ENCODE measurements at places on chromosomes 5 and 9.
A peak's percentile ranks its signal among the peaks of the same experiment; 100 is the strongest.

- DNase-seq, result no peak
Observed at GRCh38 chr5:39619168-39619818, 194.5 kb upstream of the DAB2 start.

- DNase-seq, result peak; percentile 80
Observed at GRCh38 chr9:98998441-98999151, 54.9 kb downstream of the COL15A1 start.

- no peak for DNase-seq
Observed at GRCh38 chr5:134969166-134969565, 1.5 kb downstream of the CATSPER3 start.

DNA sequence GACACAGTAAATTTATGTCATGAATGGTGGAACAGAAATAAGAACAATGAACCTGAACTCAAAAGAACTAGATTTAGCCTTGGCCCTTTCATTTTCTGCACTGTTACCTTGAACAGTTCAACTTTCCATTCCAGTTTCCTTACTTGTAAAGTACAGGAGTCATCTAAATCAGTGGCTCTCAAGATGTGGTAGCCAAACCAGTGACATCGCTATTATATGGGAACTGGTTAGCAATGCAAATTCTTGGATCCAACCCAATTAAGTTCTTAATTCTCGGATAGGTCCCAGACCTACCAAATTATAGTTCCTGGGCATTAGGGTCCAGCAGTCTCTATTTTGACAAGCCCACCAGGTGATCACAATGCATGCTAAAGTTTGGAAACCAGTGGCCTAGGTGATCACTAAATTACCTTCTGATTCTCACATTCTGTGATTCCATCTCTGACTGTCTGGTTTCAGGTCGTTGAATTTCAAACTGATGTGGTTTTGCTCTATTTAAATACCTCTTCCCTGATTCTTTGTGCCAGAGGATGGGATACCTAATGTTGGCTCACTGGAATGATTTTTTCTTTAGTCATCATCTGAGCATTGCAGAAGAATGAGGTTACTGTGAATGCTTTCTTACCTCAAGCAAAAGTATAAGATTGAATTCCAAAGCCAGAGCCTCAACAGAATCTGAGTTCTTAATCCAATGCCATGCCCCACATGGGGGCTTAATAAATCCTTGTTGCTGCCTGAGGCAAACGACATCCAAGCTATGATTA, 253.8 kb downstream of the ENC1 start:
- no peak for DNase-seq

DNA sequence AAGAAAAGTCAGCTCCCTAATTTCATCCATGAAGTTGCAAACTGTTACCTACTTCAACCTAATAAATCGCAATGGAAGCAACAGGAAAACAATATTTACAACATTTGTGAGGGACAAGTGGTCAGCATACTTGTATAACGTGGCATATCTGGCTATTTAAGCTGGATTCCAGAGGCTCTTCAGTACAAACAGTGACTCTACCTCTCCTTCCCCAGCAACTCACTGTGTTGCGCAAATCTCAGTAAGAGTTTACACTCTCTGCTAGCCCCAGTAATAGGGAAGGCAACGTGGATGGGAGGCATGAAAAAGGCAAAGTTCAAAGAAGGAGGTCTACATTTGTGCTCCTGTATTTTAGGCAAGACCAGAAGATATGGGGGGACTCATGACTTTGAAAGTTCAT, 18.9 kb upstream of the SEMA5A start:
- no peak for DNase-seq

- no peak for DNase-seq
Observed at GRCh38 chr5:53488195-53488722, 7.8 kb downstream of the FST start.

DNA sequence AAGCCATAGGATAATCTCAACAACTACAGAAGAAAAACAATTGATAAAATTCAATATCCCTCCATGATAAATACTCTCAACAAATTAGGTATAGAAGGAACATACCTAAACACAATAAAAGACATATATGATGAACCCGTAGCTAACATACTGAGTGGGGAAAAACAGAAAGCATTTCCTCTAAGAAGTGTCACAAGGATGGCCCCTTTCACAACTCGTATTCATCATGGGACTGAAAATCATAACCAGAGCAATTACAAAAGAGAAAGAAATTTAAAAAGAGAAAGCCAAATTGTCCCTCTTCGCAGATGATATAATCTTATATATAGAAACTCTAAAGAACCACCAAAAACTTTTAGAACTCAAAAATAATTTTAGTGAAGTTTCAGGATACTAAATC, 146.3 kb upstream of the RGMB start:
- no peak for DNase-seq

DNA sequence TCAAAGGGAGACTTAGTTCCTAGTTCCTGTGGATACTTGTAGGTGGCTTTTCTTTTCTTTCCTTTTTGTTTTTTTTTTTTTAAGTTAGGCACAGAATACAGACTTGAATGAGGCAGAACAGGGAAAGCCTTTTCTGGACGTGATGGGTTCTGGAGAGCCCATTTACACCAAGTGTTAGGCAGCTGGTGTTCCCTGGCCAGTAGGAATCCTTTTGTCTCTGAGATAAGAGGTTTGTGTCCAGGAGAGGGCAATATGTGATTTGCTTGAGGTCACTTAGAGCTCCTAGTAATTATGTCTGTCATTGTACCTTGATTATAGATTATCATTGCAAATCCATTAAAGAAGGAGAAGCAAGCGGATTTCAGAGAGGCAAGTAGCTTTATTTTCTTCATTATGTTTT, 9.1 kb downstream of the MEGF10 start:
- no peak for DNase-seq

DNA sequence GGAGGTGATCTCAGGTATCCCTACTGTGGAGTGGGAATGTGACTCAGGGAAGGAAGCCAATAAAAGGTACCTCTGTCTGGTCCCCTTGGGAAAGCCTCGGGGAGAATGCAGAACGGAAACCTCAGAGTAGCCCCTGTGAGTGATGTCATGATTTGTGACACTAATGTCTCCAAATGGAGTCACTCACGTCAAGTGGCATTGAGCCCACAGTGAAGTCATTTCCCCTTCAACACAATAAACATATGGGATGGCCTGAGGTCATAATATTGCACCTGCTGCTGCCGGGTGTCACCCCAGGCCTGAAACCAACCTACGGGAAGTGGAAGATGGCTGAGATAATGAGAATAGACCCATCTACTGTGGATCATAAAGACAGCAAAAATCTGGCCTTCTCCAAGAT, 75.9 kb upstream of the GOLM1 start:
- no peak for DNase-seq

DNA sequence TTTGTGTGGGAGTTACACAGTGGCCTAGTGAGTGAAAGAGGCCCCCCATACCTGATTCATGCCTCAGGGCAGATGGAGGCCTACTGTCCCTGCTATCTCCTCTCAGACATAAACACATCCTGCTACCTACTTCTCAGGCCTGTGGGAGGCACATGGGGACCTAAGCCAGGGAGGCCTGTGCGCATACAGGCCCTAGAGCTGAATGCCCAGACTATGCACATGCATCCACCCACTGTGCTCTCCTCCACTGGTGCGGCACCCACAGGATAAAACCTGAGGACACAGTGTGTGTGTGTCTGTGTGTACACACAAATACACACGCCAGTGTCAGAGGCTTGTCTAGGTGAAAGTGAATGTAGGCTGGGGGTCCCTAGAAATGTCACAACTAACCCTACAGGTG, 1.4 kb downstream of the PAX5 start:
- no peak for DNase-seq

GRCh38 chr5:10229306-10230048, 20.2 kb downstream of the ATPSCKMT start:
- no peak for DNase-seq

DNA sequence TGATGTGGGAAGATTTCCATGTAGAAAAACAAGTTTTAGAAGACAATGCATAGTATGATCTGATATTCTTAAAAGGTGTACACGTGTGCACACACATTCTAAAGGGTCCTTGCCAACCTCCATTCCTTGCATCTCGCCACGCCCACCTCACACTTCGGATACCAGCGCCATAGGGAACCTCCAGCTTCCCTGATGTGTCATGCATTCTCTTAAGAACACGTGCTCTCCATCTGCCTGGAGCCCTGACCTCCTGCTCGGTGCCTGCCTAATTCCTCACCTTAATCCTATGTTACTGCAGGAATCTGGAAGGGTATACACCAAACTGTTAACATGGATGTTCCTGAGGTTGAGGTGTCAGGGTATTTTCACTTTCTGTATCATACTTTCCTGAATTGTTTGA, 63.1 kb downstream of the PTCD2 start:
- DNase-seq, result no peak

- DNase-seq, result no peak
Observed at GRCh38 chr5:169964246-169964645, 16.0 kb downstream of the INSYN2B start.

GRCh38 chr9:109312783-109313182, 8.1 kb downstream of the EPB41L4B start:
- no peak for DNase-seq

DNA sequence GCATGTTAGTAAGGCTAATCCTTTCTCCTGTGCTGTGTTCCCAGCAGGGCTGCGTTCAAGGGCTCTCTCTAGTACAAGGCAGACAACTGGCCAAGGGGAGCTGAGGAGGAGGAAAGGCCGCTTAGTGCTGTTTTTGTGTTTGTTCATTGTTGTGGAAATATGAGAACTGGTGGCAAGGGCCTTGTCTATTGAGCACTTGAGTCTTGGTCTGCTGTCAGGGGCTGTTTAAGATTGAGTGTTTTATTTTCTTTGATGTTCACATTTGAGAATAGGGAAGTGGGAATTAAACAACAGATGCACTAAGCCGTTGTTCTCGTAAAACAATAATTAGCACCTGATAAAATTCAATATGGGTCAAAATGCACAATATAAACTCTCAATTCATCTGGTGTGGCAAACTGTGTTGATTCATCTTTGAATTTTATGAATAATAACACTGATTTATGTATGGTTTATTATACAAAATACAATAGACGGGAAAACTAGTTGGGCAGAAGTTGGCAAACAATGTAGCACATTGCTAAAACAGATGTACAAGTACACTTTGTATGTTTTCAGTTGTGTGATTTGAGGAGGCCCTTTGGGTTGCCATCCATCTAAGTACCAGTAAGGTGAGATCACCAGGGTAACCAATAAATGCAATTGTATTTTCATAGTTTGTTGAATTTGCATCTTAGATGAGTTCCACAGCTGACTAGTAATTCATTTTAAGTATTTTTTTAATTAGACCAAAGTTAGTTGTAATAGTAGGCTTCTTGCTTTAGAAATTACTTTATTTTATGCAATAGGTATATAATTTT, 97.6 kb upstream of the GRHPR start:
- peak; percentile 22 for DNase-seq

DNA sequence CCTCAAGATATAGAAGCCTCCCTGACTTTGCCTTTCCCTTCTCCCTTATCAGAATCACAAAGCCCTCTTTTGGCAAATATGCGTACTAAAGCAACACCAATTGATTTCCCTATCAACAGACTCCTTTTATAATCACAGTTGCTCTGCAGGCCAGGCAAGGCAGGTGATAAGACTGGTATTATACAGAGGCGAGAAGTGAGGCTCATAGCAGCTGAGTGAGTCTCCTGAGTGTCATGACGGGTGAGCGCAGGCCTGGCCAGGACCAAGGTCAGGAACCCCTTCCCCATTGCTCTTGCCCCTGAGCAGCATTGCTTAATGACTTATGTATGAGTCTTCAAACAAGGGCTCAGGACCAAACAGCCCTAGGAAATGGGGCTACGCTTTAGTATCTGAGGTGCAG, 70.8 kb downstream of the FBXO38 start:
- DNase-seq, result no peak

Data from HEK293T (cell line).